Heart left ventricle (tissue), 16 donors: ENCODE measurements at places on chromosomes 16 and 17.

- no peak for DNase-seq
These were observed 57.0 kb downstream of the FOXL1 start for GRCh38 chr16:86635176-86635876.

DNA sequence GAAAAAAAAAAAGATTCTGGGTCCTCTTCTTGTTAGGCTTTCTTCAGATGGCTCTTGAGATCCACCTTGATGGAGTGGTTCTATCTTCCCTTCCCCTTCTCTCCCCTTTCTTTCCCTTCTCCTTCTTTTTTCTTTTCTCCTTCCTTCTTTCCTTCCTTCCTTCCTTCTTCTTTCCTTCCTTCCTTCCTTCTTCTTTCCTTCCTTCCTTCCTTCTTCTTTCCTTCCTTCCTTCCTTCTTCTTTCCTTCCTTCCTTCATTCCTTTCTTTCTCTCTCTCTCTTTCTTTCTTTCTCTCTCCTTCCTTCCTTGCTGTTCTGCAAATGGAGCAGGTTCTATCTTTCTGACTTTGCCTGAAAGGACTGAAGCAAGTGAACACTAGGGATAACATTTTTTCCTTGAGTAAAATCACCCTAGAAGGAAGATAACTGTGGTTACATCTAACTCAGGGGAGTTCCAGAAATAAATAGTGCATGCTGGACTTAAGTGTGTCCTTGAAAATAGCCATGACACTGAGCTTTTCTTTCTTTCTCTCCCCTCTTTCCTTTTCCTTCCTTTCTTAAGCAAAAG lies 68.8 kb upstream of the SEC14L1 start:
- no peak for DNase-seq

DNA sequence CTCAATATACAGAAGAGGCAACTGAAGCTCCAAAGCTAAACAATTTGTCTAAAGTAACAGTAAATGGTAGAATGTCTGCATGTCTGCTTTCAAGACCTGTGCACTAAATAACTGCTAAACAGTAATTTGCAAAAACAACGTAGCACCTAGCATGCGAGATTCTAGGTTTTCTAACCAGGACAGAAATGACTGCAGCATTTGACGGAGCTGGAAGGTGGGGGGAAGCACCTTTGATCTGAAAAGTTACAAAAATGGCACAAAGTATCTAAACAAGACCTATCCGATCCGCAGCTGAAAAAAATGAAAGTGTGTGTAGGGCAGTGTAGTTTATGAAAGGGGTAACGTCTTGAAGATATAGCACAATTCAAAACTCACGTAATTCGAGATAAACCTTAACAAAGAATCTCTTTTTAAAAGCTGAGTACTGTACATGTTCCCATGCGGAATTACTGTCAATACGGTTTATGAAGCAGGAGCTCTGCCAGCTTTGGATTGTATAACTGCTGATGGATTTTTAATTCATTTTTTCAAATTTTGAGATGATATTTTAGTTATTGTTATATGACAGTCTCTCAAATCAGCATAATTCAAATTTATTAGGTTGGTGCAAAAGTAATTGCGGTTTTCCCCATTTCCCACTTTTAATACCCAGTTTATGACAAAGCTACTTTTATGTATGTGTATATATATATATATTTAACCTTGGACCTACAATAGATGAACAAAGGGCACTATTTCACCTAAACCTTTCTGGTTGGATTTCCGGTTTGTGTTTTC lies 1.2 kb upstream of the WIPI1 start:
- DNase-seq: no peak

- DNase-seq: peak; percentile 89
These were observed at the start of gene VEZF1 for GRCh38 chr17:57987581-57988300. TSS of gene VEZF1 (minus strand) at chr17:57988254. CDS start at chr17:57988111, 143 bp downstream.

DNA sequence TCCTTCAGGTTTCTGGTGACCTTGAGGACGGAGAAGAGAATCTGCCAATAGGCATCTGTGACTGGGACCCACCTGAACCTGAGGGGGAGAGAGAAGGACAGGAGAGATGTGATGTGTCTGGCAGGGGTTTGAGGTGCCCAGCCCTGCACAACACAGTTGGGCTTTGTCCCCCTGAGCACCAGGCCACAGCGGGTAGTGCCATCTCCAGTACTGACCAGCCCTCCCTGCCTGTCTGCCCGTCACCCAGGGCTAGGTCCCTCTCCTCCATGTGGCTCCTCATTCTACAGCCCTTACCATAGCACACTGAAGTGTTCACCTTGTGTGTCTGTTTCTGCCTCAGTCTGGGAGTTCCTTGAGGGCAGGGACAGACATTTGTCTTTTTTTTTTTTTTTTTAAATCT lies 30.8 kb downstream of the NLRP1 start:
- DNase-seq: no peak

DNA sequence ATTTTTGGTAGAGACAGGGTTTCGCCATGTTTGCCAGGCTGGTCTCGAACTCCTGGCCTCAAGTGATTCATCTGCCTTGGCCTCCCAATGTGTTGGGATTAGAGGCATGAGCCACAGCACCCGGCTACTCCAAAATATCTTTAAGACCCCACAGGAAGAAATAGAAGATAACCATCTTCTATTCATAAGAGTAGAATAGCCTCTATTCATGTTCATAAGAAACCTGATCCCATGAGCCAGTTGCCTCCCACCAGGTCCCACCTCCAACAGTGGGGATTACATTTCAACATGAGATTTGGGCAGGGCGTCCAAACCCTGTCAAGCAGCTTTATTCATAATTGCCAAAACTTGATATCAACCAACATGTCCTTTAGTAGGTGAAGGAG lies 13.9 kb upstream of the TMC7 start:
- no peak for DNase-seq

GRCh38 chr16:80231121-80231520 lies 309.7 kb upstream of the DYNLRB2 start:
- DNase-seq: no peak

DNA sequence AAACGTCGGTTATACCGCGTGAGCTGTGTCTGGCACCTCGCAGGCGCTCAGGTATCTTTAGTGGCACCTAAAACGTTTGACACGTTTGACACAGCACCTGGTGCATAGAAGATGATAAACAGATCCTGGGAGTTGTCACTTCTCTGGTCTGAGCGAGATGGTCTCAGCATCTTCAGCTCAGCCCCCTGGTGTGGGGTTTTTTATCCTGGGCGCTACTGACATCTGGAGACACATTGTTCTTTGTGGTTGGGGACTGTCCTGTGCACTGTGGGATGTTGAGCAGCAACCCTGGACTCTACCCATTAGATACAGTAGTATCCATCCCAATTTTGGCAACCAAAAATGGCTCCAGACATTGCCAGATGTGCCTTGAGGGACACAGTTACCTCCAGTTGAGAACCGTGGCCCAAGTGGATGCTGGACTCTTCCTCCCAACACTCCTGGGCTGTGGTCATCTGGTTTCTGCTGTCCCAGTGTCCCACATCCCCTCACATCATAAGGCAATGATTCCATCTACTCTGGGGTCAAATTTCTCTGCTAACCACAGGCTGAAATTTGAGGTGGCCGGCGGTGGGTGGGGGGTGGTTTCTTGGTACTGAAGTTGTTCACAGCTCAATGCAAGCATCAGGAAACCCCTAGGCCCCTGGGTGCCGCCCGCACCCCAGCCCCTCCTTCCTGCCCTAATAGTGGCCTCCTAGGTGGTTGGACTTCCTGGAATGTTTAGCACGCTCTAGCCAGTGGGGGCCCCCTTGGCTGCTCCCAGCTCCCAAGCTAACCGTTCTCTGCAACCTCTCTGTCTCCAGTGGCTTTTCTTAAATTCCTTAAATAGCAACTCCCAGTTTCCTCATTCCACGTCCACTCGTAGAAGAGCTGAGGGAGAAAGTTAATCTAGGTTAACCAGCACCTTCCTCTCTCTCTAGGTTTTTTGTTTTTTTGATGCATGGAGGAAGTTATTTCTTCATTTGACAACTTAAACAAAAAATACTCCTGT lies 124.8 kb downstream of the ABCC1 start:
- DNase-seq: no peak

DNA sequence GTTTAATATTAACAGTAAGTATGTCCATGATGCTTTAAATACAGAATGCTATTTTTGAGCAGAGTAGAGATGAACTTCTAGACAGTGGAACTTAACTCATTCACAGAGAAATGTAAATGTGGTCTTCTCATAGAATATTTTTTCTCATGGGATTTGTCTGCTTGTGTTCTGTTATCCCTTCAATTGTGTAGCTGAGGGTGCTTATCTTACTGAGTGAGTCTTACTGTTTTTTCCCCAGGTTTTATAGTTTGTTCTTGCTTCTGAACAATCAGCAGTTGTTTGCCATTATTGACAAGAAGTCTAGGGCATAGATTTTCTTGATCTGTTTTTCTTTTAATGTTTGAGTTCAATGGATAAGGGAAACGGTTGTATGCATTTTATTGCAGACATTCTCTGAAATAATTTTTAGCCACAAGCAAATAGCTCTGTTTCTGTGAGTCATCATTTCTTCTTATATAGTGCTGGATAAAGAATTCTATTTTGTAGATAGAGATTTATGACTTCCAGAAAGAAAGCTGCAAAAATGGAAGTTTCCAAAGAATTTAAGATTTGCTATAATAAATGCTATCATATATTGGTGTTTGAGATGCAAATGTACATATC lies 60.5 kb downstream of the NF1 start:
- no peak for DNase-seq

- DNase-seq: no peak
These were observed 9.4 kb upstream of the CDR2 start for GRCh38 chr16:22383827-22384226.

DNA sequence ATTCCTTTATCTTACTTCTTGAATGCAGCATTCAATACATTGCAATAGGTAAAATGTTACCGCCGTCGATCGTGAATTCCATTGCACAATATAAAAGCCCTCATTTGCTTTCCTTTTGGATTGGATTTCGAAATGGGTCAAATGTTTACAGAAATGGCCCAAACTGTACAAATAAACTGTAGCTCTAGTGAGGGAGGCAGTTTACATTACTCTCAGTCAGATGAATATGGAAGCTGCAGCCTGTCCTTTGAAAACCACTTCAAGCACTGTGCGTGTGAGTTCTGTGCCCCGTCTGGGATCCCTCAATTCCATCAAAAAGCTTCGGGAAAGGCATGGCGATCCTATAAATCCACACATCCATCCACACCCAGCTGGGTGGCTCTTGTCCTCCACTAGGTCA lies 258.6 kb upstream of the FOXF1 start:
- DNase-seq: no peak

GRCh38 chr17:79374087-79374689 lies 236.7 kb downstream of the RBFOX3 start:
- DNase-seq: no peak

GRCh38 chr17:37147301-37147812 lies 198.6 kb downstream of the AATF start:
- DNase-seq: no peak

DNA sequence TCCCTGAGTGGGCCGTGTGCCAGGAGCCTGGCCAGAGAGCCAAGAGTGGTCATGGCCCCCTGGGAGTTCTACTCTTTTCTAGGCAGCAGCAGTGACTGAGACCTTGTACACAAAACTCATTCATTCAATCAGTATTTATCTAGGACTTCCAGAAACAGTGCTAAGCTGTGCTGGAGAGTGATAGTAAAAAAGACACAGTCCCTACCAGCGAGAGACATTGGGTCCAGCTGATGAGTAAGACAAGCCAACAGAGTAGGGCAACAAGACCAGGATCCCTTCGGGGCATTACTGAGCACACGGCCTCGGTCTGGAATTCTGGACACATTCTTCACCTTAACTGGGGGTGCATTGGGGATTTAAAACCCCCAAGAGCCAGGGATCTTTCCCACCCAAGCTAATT lies 20.2 kb downstream of the CBX4 start:
- no peak for DNase-seq

DNA sequence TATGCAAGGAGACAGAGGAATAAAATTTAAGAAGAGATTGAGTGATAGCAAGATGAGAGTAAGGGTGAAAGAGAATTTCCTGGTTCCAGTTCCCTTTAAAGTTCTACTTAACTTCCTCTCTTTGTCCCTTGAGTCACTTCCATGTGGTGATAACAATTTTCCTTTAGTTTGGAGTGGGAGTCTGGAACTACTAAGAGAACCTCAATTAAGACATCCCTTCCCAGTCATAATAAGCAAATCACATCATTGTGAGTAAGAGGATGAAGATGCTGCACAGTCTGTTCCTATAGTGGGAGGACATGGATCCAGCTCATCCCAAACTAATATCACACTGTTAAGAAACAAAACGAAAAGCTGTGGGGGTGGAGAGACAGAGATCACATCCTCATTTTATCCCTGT lies 24.4 kb downstream of the TBX21 start:
- no peak for DNase-seq

GRCh38 chr16:71626018-71626857 lies at the start of gene MARVELD3:
TSS of gene MARVELD3 (plus strand) at chr16:71626184. CDS start at chr16:71626230, 46 bp downstream.
- DNase-seq: no peak

DNA sequence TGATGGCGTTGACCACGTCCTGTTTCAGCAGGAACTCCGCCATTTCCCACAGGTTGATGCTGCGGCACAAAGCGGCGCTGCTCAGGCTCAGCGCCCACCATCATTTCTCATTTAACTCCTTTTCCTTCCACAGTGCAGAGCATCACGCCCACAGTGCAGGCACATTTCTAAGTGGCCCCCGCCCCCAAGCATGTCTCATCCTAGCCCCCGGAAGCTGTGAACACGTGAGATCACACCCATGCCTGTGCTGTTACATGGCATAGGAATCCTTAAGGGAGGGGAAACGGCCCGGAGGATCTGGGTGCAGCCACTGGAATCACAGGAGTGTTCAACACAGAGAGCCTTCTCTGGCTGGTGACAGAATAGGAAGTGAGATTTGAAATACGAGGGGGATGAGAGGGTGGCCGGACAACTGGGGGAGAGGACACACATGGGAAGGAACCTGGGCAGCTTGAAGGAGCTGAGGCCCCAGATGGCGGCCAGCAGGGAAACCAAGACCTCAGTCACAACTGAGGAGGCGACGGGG lies 4.7 kb downstream of the NAGPA start:
- peak; percentile 8 for DNase-seq

- no peak for DNase-seq
These were observed 1.6 kb upstream of the WFIKKN2 start for GRCh38 chr17:50833510-50834428.

DNA sequence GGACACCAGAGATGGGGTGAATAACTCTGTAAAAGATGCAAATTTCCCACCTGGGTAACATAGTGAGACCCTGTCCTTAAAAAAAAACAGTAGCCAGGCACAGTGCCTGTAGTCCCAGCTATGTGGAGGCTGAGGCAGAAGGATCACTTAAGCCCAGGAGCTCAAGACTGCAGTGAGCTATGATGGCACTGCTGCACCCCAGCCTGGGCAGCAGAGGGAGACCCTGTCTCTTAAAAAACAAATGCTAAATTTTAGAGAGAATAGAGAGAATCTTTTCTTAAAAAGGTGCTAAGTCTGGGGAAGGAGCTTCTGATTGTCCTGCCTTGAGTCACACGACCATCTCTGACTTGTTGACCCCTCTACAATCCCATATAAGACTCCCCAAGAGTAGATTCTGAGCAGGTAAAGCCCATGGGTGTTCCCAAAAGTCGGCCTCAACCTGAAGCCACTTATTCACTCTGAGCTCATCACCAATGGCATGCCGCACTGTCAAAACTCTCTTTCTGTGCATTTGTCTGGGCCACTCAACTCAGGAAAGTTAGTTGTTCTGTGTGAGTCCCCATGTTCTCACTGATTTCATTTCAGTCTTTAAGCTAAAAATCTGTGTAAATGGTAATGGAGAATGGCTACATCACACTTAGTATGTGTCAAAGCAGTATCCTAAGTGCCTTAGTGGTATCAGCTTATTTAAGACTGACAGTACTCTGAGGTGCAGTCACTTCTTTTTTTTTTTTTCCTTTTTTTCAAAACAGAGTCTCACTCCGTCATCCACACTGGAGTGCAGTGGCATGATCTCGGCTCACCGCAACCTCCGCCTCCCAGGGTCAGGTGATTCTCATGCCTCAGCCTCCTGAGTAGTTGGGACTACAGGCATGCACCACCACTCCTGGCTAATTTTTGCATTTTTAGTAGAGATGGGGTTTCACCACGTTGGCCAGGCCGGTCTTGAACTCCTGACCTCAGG lies 41.6 kb downstream of the PRKCB start:
- DNase-seq: no peak
